NCI-H2029 (cell line): ENCODE measurements at places on chromosomes 3 and 15.

DNA sequence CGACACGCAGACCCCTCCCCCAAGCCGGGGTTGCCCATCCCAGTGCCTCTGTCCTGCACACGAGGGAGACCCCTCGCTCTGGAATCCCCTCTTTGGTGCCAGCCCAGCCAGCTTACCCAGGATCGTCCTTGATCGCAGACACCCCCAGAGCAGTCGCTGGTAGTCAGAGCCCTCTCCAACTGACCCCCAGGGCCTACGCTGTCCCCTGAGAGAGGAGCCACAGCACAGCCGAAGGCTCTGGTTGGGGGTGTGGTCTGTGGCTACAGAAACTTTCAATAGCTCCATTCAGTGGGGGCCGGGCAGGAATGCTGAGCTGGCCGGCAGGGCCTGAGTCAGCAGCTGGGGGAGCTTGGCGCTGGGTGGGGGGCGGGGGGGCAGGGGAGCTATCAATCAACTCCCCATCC is at the start of gene LCTL:
TSS of gene LCTL (minus strand) at position 258 of the 404 bp plus-strand sequence. CDS start 633 bp downstream, outside the sequence.
- no peak for DNase-seq

- no peak for DNase-seq
Measured at GRCh38 chr3:126364130-126364695, 7.0 kb upstream of the KLF15 start.

DNA sequence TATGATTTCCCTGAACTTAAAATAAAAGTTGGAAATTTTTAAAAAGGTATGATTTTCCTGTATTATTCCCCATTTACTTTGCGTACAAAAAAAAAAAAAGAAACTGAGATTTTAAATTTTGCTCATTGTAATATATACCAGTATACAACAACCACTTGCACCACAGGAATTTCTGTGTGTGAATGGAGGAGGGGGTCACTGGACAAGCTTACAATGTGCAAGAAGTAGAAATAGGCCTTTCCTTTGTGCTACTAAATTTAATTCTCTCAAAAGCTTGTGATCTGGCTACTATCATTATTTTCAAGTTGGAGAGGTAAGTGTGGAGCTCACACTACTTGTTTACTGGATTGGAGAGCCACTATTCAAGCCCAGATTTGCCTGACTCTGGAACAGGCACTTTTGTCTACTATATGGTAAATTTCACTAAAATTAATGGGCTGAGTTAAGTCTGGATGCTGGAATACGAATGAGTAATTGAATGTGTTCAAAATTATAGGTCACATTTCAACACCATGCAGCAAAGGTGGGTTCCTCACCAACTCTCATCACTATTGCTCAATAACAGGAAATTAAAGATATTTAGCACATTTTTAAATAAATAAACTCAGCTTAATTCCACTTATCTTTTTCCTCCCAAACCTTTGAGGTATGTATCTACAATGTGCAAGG is 148.0 kb upstream of the MBNL1 start:
- no peak for DNase-seq

DNA sequence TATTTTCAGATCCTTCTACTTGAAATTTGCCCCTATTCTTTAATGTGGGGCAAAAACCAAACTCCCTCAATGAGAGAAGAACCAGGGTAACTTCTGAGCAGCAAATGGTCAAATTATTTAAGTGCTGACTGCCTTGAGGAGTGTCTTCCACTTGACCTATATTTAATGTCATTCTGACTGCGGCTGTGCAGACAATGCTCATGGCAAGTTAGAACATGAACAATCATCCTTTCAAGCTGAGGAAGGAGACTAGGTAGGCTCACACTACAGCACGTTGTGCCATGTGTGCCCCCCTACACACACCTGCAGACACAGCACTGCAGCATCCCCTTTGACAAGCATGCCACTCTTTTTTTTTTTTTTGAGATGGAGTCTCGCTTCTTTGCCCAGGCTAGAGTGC is 98.2 kb downstream of the OSBPL10 start:
- DNase-seq: no peak

GRCh38 chr3:52730681-52731080 is 24.8 kb downstream of the SPCS1 start:
- no peak for DNase-seq

DNA sequence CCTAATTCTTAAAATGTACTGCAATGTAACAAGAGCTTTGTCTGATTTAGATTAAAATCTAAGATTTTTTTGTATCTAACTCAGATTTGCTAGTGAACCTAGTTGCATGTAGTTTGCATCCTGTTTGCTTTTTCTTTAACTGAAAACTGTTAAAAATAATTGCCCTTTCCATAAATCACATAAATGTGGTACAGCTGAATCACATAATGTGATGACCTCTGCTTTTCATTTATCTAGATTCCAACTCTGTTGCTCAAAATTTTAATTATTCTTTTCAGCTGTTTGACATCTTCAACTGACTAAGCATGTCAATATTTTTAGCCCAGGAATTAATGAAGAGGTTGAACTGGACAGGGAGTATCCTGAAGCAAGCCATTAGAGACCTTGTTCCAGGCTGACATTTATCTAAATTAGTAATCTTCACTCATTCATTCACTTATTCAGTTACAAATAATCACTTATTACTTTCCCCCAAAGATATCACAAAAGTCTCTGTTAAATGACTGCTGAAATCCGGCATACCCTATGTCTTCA is 101.9 kb upstream of the PLXND1 start:
- DNase-seq: no peak

DNA sequence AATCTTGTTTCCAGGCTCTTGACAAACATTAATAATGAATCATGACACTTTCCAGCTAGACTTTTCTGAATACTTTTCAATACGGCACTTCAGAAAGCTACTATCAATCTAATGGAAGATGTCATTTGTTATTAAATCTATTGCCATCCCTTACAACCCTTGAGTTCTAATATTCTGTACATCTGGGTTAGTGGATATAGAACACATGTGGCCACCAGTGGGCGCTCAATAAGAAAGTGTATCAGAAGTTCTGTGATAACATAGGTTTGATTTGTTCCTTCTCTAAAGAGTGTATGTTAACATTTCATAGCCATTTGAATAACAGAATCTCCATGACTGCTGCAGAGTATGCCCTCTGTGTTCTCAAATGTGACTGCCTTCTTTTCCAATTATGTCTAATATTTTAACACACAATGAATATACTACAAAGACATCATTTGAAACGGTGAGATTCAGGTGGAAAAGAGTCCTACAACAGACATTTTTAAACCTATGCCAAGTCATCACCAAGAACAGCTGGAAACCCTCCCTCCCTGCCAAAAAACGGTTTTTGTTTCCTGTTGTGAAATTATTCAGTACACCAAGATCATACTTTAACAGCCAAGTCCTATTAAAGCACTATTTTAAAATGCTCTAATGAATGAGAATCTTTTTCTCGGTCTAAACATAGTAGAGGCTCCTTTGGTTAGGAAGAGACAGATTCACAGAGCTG is 22.2 kb downstream of the ALDH1A2 start:
- no peak for DNase-seq

DNA sequence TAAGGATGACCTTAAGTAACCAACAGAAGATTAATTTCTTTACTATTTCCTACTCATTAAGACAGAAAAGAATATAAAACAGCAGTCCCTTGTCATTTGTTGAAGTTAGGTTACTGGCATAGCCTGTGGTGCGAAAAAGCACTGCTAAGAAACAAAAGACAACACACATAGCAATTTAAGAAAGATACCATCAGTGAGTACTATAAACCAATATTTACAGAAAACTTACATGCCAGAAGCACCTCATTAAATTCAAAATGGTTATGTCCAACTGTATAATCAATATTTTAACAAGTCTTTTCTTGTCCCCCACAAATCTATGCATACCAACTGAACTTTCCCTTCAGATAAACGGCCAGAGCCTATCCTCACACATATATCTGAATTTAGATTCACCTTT is 42.0 kb downstream of the ANKRD28 start:
- no peak for DNase-seq

GRCh38 chr3:4838621-4839022 is 140.6 kb upstream of the BHLHE40 start:
- no peak for DNase-seq

GRCh38 chr15:55770806-55771205 is 27.9 kb upstream of the PRTG start:
- no peak for DNase-seq

DNA sequence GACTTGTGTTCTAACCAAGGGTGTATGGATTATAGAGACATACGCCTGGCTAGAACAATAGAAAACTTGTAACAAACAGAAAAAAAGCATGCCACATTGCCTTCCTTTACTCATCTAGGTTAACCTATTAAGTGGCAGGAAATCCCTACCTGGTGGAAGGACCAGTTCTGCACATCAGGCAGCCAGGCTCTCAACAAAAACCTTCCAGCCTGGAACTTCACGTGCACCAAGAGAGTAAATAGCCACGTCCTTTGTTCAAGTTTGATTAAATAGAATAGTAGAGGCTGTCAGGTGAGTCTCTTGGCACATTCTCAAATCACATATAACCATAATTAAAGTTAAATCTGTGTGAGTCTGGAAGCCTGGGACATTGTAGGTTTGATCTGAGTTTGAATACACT is 85.0 kb upstream of the DPH6 start:
- DNase-seq: no peak

DNA sequence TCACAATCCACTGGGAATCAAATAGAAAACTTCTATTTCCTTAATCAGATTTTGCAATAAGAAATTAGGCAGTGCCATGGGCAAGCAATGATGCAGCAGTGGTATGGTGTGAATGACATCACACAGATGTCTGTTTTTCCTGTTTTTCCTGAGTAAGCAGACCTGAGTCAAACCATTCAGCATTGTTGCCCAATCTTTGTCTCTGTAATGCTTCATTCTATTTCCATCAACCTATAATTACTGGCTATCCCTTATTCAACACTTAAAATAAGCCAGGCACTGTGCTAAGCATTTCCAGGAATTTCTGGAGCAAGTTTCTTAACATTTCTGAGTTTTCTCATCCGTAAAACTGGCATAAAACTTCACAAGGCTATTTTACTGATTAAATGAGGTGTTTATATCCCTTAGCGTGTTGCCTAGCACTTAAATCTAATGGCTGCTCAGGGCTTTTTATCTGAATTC is 11.3 kb upstream of the OXSR1 start:
- DNase-seq: no peak

DNA sequence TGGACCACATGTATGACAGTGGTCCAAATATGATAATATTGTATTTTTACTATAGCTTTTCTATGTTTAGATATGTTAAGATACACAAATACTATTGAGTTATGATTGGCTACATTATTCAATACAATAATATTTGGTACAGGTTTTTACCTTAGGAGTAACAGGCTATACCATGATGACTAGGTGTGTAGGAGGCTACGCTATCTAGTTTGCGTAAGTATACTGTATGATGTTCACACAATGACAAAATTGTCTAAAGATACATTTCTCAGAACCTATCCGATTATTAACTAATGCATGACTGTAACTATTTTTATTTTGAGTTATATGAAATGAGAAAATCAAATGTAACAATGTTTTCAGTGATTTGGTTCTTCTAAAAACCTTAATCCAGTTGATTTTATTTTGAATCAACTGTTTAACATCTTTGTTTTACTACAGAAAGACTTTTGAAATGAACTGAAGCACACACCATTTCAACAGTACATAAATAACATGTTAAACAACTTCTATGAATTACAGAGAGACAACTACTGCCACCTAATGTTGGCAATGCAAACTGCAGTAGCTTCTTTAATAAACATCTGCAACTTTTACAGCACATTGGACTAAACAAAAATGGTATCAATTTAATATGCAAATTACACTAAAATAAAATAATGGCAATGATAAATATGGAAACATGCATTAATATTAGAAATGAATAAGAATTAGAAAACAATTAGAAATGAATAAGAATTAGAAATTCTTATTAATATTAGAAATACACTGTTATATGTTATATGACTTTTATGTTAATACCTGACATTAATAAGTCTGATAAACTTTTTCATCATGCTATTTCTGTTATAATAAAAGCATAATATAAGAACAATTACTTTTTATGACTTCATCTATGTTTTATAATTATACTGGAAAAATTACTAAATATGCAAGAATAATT is 255.7 kb downstream of the MBNL1 start:
- DNase-seq: peak; percentile 21

- no peak for DNase-seq
Measured at GRCh38 chr15:80491163-80491847, 87.1 kb downstream of the ARNT2 start.

DNA sequence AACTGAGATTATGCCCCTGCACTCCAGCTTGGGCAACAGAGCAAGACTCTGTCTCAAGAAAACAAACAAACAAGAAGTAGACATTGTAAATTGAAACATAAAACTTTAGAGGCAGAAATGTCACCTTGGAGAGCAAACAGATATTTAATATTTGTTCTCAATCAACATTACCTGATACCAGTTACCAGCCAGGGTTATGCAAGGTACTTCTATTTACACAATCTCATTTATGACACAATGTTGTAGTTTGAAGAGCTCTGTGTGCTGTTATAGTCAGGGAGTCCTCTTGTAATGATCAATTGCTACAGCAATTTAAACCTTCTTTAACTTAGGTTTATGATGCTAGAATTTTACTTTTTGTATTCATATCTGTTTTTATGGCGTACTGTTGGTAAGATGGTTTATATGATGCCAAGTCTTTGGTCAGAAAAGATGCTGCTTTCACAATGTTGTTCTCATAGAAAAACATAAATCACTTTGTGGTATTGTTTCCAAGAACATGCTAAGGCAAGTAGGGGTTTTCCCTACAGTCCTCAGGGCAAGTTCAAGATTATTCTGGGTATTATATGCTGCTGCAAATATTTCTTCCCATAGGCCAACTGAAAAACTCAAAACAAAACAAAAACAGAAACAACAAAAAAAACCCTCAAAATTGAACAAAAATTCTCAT is 173.5 kb downstream of the TNIK start:
- DNase-seq: peak; percentile 85

- no peak for DNase-seq
Measured at GRCh38 chr15:34154725-34155204, 52.9 kb downstream of the PGBD4 start.

- DNase-seq: no peak
Measured at GRCh38 chr3:142394921-142395622, 52.8 kb downstream of the XRN1 start.

DNA sequence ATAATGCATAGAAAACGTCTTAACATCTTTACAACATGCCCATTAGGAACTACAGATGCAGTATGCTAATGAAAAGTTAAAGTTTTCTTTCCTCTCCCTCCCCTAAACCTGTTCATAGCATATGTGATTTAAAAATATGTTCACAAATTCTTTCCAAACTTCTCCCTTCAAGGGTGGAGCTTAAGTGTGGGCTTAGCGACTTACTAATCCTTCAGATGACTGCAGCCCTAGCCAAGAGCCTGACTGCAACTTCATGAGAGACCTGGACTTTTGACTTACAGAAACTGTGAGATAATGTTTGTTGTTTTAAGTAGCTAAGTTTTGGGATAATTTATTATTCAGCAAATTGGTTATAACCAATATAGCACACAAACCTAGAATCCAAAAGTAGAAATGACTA is 22.0 kb upstream of the ANXA2 start:
- DNase-seq: no peak

DNA sequence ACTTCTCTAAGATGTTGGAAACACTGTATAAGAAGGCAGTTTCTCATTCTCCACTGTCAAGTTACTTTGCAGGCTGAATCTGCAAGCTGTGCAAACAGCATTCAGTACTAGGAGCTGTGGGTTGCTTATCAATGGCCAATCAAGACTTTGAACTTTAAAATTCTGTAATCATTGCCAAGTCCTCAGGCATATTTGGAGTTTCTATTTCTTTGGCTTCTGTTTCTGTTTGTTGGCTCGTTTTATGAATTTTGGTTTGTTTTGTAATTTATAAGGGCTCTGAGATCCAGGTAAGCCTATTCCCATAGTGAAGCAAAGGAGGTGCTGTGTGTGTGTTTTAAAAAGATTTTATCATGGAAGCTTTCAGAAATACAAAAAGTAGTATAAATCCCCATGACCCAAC is 32.1 kb downstream of the TLNRD1 start:
- DNase-seq: no peak

- no peak for DNase-seq
Measured at GRCh38 chr3:127041933-127042332, 59.0 kb downstream of the PLXNA1 start.
